ENCODE measurements at places on chromosomes 1 and 21. TPM values are rescaled to one million over a fixed set of nuclear protein-coding genes. Genes with fewer than 3 reads are reported as not detected.

GRCh38 chr21:41597811-41598231 is 89.9 kb upstream of the TMPRSS2 start:
- H3K27ac ChIP-seq = no peak overlapping the region
- H3K4me1 ChIP-seq = peaks cover 11% of the 10 kb centered on the region
- no peak for DNase-seq

DNA sequence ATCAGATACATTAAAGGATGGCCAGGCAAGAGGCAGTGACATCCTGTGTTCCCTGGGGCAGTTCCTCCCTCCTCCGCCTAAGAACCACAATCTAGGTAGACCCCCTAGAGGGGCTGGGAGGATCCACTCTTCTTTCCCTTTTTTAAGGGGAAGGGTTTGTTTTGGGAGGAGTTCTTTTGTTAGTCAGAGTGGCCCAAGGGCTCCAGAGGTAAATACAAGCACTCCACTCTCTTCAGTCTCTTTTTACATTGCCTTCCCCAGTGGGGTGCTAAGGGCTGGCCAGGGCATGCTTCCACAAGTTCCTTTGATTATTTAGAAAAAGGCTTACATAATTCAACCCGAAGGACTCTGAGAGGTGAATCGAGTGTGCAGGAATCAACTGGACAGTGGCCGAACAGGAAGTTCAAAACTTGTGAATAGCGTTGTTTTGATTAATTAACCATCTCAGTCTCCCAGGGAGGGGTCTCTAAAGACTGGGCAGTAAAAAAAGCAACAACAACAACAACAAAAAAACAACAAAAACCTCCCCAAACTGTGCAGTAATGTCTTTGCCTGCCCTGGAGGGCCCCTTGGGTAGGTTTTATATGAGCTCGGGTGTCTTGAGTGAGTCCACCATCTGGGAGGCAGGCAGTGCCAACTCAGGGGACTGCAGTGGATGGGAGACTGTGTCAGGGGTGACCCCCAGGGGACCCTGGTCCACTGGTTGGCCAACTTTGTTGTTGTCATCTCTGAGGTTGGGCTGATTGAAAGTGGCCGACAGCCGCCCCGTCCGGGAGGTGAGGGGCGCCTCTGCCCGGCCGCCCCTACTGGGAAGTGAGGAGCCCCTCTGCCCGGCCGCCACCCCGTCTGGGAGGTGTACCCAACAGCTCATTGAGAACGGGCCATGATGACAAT is 33.2 kb upstream of the ENO1 start:
- H3K27ac ChIP-seq = no peak overlapping the region
- DNase-seq = no peak
- H3K4me3 ChIP-seq = no peak overlapping the region

GRCh38 chr1:115463347-115463746 is 125.3 kb upstream of the NGF start:
- H3K27me3 ChIP-seq = no peaks in the 10 kb centered on the region
- no peak overlapping the region for H3K27ac ChIP-seq
- H3K36me3 ChIP-seq = no peaks in the 10 kb centered on the region
- DNase-seq = peak; percentile 63
- peaks cover 11% of the 10 kb centered on the region for H3K4me1 ChIP-seq

DNA sequence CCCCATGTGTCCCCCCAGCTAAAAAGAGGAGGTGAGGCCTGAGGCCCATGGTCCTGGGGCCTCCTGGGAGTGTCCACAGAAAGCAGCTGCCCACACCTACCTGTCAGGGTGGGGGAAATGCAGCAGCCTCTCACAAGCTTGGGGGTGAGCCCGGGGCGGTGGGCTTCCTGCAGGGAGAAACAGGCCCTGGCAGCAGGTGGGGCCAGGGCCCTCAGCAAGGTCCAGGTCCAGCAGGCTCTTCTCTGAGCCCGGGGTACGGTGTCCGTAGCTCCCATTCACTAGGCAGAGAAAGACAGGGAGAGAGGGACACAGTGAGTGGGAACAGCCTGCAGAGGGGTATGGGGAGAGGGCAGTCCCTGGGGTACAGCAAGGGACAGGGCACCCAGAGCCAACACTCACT is 139.0 kb downstream of the GLIS1 start:
- no peak overlapping the region for H3K27ac ChIP-seq
- H3K4me3 ChIP-seq = no peak overlapping the region
- H3K4me1 ChIP-seq = no peaks in the 10 kb centered on the region
- H3K36me3 ChIP-seq = no peaks in the 10 kb centered on the region

DNA sequence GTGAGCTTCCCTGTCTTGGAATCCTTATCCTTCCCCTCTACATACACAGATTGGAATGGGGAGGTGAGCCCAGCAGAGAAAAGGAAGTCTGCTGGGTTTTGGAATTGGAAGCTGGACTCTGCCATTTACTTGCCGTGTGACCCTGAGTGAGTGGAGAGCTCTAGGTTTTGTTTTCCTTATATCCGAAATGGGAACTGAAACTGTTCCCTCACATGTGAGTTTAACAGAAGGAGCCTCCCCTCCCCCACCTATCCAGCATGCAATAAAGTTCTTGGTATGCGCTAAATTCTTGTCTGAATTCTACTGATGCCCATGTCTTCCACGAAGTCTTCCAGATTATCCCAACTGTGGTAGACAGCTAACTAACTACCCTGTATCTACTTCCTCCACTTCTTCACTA is 58.7 kb downstream of the NENF start:
- H3K27me3 ChIP-seq = no peaks in the 10 kb centered on the region
- no peak overlapping the region for H3K4me3 ChIP-seq
- peaks cover 24% of the 10 kb centered on the region for H3K4me1 ChIP-seq
- no peak overlapping the region for H3K27ac ChIP-seq
- no peak for DNase-seq

- DNase-seq = no peak
- no peak overlapping the region for H3K27ac ChIP-seq
These were observed 384.6 kb downstream of the RRAGC start for GRCh38 chr1:38474738-38475623.

GRCh38 chr1:64955097-64956009 is 11.0 kb downstream of the JAK1 start:
- DNase-seq = no peak
- H3K36me3 ChIP-seq = no peaks in the 10 kb centered on the region
- no peaks in the 10 kb centered on the region for H3K27me3 ChIP-seq
- H3K27ac ChIP-seq = no peak overlapping the region
- peaks cover 13% of the 10 kb centered on the region for H3K4me1 ChIP-seq

- no peaks in the 10 kb centered on the region for H3K27me3 ChIP-seq
- peak; percentile 98 for DNase-seq
- H3K27ac ChIP-seq = peak overlapping the region; percentile 78
- H3K4me1 ChIP-seq = peaks cover 38% of the 10 kb centered on the region
- no peaks in the 10 kb centered on the region for H3K36me3 ChIP-seq
These were observed 6.2 kb downstream of the RASSF5 start for GRCh38 chr1:206513312-206514111.

DNA sequence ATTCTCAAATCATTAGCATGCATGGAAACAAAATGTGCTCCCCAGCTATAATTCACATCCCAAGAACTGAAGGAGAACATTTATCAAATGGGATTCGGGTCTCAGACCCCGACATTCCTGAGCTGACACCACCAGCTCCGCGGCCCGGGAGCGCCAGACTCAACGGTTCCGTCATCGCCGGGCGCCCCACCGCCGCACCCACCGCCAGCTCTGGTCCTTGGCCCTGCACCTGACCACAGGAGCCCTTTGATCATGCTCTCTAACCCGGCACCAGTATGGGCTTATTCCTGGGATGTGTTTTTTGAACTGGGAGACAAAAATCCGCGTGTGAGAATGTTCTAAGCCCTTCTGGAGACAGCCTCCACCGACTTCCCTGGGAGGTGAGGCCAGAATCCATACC is 43.6 kb downstream of the HLCS start:
- H3K27ac ChIP-seq = no peak overlapping the region
- H3K36me3 ChIP-seq = 0 out of 2 replicates have a peak, but pooled peaks cover 5% of the 10 kb centered on the region
- H3K4me3 ChIP-seq = no peak overlapping the region

- no peaks in the 10 kb centered on the region for H3K36me3 ChIP-seq
- H3K4me3 ChIP-seq = no peak overlapping the region
- H3K27ac ChIP-seq = no peak overlapping the region
- DNase-seq = no peak
- no peaks in the 10 kb centered on the region for H3K27me3 ChIP-seq
These were observed 39.9 kb downstream of the AKNAD1 start for GRCh38 chr1:108817016-108817415.

DNA sequence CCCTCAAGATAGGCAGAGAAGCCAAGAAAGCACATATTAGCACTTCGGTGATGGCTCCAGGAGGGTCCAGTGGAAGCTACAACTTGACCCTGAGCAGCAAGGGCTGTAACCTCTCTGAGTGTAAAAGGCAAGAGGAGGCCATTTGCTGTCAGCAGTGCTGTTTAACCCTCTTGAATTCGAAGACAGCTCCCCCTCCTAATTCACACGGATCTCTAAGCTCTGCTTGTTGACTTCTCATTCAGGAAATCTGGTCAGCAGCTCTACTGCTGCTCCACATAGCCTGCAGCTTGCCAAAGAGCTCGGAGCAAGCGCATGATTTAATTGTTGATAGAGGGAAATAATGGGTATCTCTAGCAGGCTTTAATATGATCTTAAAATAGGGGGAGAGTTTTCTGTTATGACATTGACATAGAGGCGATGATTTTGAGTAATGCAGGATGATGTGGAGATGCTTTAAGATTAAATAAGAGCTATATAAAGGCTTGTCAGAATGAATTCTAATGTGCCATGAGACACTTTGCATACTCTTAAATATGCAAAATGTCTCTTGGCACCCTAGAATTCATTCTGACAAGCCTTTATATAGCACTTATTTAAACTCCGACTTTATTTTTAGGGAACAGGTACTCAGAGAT is 79.4 kb upstream of the USH2A start:
- H3K27ac ChIP-seq = no peak overlapping the region
- no peak for DNase-seq
- no peaks in the 10 kb centered on the region for H3K36me3 ChIP-seq
- no peak overlapping the region for H3K4me3 ChIP-seq
- no peaks in the 10 kb centered on the region for H3K4me1 ChIP-seq

GRCh38 chr1:28309702-28310101 is 19.1 kb upstream of the MED18 start:
- H3K27me3 ChIP-seq = no peaks in the 10 kb centered on the region
- H3K27ac ChIP-seq = no peak overlapping the region
- peaks cover 14% of the 10 kb centered on the region for H3K4me1 ChIP-seq

- no peak for DNase-seq
- no peaks in the 10 kb centered on the region for H3K36me3 ChIP-seq
- no peak overlapping the region for H3K4me3 ChIP-seq
- H3K27me3 ChIP-seq = no peaks in the 10 kb centered on the region
- H3K4me1 ChIP-seq = peaks cover 7% of the 10 kb centered on the region
- H3K27ac ChIP-seq = no peak overlapping the region
These were observed 133.9 kb downstream of the TTLL7 start for GRCh38 chr1:83864991-83865390.

- DNase-seq = no peak
- H3K27ac ChIP-seq = no peak overlapping the region
- no peaks in the 10 kb centered on the region for H3K27me3 ChIP-seq
- no peaks in the 10 kb centered on the region for H3K36me3 ChIP-seq
These were observed 388.6 kb upstream of the NEGR1 start for GRCh38 chr1:72670902-72671301.

DNA sequence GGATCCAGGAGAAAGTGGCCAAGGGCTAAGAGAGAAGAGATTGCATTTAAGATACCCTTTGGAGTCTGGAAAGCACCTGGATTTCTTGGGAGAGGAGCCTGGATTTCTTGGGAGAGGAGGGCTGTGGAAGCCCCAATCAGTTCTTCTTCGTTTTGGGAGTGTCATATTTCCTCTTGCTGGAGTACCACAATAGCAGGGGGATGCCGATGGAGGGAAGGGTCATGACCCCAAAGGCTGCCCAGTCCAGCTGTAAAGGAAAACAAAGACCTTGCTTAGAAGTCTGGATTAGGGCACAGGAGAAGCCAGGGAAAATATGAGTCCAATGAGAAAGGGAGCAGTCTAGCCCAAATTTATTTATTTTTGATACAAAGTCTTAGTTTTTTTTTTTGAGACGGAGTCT is 11.3 kb downstream of the SSR2 start:
- peaks cover 49% of the 10 kb centered on the region for H3K36me3 ChIP-seq
- no peaks in the 10 kb centered on the region for H3K27me3 ChIP-seq

GRCh38 chr1:224430511-224431113 is 4.0 kb downstream of the WDR26 start:
- H3K4me3 ChIP-seq = peak overlapping the region; percentile 71
- H3K36me3 ChIP-seq = peaks cover 13% of the 10 kb centered on the region
- peak overlapping the region; percentile 57 for H3K27ac ChIP-seq
- no peaks in the 10 kb centered on the region for H3K27me3 ChIP-seq
- H3K4me1 ChIP-seq = peaks cover 56% of the 10 kb centered on the region
- DNase-seq = peak; percentile 74

GRCh38 chr1:162366149-162366548 is 10.5 kb downstream of the SPATA46 start:
- no peaks in the 10 kb centered on the region for H3K36me3 ChIP-seq
- DNase-seq = no peak
- no peaks in the 10 kb centered on the region for H3K4me1 ChIP-seq
- no peak overlapping the region for H3K4me3 ChIP-seq
- H3K27me3 ChIP-seq = no peaks in the 10 kb centered on the region

GRCh38 chr1:212455803-212456528 is 23.2 kb downstream of the NENF start:
- H3K36me3 ChIP-seq = no peaks in the 10 kb centered on the region
- no peaks in the 10 kb centered on the region for H3K27me3 ChIP-seq
- H3K27ac ChIP-seq = no peak overlapping the region
- peak; percentile 98 for DNase-seq
- peaks cover 3% of the 10 kb centered on the region for H3K4me1 ChIP-seq

- no peak overlapping the region for H3K27ac ChIP-seq
- no peaks in the 10 kb centered on the region for H3K27me3 ChIP-seq
- no peak overlapping the region for H3K4me3 ChIP-seq
These were observed 194.6 kb upstream of the RRP15 start for GRCh38 chr1:218090459-218090858.

- DNase-seq = no peak
- H3K27ac ChIP-seq = no peak overlapping the region
- no peaks in the 10 kb centered on the region for H3K27me3 ChIP-seq
These were observed 53.8 kb upstream of the PTGFR start for GRCh38 chr1:78436961-78437360.

DNA sequence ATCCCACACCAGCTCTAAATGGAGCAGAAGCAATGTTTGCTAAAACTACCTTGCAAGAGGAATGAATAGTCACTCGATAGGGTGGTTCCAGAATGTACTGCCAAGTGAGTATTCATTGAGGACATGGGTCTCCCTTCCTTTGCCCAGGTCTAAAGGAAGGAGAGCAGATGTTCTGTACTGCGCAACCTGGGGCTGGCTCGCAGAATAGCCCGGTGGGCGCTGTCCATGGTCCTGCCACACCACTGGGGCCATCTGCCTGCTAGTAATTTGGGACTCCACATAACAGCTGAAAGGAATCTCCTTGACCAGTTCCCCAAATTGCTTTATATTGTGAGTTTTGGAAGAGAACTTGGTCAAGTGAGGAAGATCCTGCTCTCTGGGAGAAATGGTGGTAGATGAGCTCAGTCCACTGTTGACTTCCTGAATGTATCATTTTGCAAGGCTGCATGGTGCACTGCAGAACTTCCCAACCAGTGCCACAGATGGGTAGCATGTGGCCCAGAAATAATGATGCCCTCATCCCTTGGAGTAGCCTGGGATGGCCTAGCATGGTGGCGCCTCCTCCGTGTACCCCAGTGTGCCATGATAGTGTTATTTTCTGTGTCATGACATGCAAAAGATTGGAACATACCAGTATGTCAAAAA is 5.7 kb downstream of the SLC6A17 start:
- no peak overlapping the region for H3K27ac ChIP-seq
- no peak overlapping the region for H3K4me3 ChIP-seq
- no peaks in the 10 kb centered on the region for H3K4me1 ChIP-seq
- peaks cover 41% of the 10 kb centered on the region for H3K27me3 ChIP-seq
- H3K36me3 ChIP-seq = no peaks in the 10 kb centered on the region

ZBED6 gene
- total RNA-seq = 12.9 TPM

GREM2 gene
- not detected for total RNA-seq

LDLRAD1 gene
- total RNA-seq = not detected

ANGPTL3 gene
- total RNA-seq = not detected
